MG63 (cell line): ENCODE measurements at places on chromosomes 7 and 10. TPM values are rescaled to one million over a fixed set of nuclear protein-coding genes. Genes with fewer than 3 reads are reported as not detected.

GRCh38 chr10:124305131-124305530, 113.6 kb downstream of the OAT start:
- no peak for DNase-seq

- DNase-seq, result no peak
Measured at GRCh38 chr7:28311670-28312069, 100.6 kb upstream of the CREB5 start.

- peak; percentile 7 for DNase-seq
Measured at GRCh38 chr10:33277135-33277536, 57.3 kb downstream of the NRP1 start.

- DNase-seq, result peak; percentile 39
Measured at GRCh38 chr7:25857376-25858067, 294.5 kb upstream of the NFE2L3 start.

CPN1 gene
- not detected in 2 replicates for total RNA-seq

ABCC2 gene
- total RNA-seq, result 0.72 and 1.7 TPM in 2 replicates

ANKRD22 gene
- not detected in 2 replicates for total RNA-seq

SLC26A3 gene
- total RNA-seq, result not detected in 2 replicates
